SHP77 (cell line): ENCODE measurements at places on chromosomes 12 and 14.

DNA sequence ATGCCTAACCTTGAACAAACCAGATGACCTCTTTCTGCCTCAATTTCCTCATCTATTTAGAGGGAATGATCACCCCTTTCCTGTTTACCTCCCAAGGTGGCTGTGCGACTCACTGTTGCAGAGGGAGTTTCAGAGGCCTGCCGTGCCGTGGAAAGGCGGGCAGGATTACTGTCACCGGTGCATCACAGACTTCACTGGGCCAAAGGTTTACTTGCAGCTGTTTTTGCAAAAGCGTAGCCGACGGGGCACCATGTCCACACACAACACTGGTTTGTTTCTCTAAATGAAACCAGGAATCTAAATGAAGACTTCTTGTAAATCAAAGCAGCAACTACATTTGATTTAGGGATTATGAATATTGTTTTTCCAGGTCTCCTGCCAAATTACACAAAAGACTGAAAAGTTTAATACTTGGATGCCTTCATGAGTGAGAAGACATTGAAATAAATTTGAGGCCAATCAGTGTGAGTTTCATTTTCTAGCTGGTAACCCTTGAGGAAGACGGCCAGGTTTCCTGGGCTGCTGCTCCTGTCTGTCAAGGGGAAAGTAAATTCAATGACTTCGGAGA, 696.1 kb upstream of the TMEM132C start:
- no peak for DNase-seq

DNA sequence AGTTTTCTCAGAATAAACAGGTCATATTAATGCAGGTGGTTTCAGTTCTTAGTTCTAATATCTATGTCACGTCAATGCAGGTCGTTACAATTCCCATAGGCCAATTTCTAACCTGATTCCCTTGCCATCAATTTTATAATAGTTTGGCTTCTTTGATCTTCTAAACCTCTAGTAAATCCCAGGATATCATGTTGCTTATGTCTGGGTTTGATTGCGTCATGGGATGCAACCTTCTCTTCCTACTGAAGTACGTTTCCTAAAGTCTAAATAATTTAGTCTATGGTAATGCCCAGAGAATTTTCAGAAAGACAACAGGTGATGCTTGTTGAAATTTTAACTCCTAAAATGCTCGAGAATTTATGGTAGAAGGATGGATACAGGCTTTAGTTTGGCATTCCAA, 19.2 kb downstream of the TAS2R7 start:
- no peak for DNase-seq

DNA sequence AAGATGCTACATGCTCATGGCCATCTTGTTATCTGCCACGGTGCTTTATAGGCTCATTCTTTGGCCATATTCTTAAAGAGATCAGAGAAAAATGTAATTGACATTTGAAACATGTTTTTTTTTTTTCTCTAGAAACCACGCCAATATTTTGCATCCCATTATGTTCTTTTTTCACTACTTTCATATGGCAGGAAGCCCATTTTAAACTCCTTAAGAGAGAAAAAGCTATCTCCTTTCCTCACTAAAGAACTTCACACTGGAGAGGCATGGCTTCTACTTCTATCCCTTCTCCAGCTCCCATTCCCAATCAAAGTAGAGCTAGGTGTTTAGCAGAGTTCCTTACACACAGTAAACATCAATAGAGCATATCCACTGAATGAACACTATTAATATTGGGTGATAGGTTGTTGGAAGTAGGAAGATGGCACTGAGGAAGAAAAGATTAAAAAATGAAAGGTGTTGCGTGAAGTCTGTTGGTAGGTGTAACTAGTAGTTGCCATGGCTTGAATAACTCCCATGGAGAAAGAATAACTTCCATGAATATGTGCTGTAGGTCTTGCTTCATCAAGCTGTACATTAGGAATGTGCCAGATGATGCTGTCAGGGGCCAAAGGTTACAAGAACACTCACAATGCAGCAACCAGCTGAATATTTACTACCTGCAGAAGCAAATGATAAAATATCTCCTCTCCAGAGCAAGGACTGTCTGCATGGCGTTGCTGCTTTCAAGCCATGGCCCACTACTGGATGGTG, 178.8 kb downstream of the STXBP6 start:
- DNase-seq = no peak

GRCh38 chr12:60842181-60842580, 1246.4 kb downstream of the SLC16A7 start:
- DNase-seq = no peak

- no peak for DNase-seq
Measured at GRCh38 chr12:43795716-43796280, 10.3 kb downstream of the TWF1 start.

- peak; percentile 62 for DNase-seq
Measured at GRCh38 chr12:89706986-89707702, 1.5 kb downstream of the ATP2B1 start.

- no peak for DNase-seq
Measured at GRCh38 chr12:107660235-107660634, 25.4 kb upstream of the PWP1 start.

DNA sequence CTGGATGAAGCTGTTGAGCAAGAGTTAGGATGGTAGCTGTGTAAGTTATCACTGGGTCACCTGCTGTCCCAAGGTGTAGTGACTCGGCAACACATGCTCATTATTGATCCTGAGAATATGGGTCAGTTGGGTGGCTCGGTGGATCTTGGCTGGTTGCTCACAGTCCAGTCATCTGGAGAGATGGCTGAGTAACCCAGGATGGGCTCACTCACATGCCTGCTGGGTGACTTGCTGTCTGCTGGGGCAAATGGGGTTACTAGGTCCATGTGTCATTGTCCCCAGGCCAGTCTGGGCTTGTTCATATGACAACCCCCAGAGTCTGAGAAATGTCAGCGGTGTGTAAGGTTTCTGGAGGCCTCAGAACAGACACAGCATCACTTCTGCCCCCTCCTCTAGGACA, 69.5 kb downstream of the SLC15A4 start:
- no peak for DNase-seq

DNA sequence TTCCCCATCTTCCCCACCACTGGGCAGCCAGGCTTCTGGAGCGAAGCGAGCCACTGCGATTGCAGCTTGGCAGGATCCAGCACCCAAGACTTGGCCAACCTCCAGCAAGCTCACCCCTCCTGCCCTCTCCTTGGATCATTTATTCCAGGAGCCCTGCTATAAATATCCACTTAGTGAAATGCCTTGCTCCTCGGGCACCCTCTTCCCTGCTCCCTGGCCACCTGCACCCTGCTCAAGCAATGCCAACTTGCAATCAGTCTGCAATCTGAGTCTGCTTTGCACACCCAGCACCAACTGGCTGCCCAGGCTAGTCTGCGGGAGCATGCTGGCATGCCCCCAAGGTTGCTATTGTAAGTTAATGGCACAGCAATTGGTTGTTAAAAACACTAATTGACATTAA, 666.0 kb downstream of the MED13L start:
- DNase-seq = no peak

- peak; percentile 6 for DNase-seq
Measured at GRCh38 chr12:108193917-108194316, 64.8 kb downstream of the WSCD2 start.

DNA sequence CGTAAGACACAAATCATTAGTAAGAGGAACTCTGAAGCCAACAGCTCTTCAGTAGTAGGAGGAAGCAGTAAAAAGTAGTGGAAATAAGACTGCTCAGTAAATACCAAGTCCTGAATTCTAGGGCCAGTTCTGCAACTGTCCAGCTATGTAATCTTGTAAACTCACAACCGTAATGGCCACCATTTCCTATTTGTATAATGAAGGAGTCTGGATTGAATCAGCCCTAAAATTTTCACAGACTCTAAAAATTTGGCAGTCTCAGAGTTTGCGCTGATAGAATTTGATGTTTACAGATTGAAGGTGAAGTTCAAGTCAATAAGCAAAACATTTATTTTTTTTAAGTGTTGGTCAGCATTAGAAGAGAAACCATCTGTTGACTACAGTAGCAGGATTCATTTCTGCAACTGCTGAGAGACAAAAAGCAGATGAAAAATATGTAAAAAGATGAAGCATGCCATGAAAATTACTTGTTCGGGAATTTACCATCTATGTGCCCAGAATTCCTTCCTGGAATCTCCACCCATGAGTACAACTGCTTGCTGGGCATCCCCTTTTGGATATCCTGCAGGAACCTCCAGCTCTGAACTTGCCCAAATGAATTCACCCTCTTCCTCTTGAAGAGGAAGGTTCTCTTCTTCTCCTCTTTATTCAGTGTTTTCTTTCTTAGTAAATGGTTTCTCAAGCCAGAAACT, 47.5 kb downstream of the GALNT4 start:
- DNase-seq = no peak

- peak; percentile 62 for DNase-seq
Measured at GRCh38 chr14:95265106-95266094, 54.3 kb downstream of the CLMN start.

GRCh38 chr12:14157088-14157747, 175.8 kb upstream of the GRIN2B start:
- no peak for DNase-seq

DNA sequence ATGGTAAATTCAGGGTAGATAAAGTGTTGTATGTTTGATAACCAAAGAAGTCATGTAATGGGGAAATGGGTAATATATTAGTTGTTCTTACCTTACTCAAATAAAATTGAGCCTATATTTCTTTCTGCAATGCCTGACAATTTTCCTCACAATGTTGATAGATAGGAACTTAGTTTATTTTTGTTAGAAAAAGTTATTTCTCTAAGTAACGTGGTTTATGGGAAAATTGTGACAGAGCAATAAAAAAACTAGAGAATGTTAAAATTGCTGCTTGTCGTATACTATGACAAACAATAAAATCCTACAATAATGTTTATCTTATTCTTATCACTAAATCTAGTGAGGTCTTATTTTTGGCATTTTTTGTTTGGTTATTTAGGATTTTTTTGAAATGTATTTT, 534.1 kb downstream of the TMTC2 start:
- DNase-seq = no peak

DNA sequence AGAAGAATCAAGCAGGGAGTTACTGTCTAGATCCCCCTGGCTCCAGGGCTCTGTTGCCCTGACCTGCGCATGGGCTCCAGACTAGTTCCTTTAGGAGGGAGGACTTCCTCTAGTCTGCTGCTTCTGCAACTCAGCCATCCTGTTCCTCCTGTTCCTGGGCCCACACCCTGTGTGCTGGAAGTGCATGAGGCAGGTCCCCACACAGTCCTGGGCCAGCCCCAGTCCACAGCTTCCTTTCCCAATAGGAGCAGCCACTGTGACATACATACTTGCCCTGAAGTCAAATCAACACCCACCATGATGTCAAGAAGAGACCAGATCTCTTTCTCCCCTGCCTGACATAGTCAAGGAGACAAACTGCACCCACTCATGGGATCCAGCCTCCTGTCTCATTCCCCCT, 1.3 kb downstream of the SDR9C7 start:
- no peak for DNase-seq

DNA sequence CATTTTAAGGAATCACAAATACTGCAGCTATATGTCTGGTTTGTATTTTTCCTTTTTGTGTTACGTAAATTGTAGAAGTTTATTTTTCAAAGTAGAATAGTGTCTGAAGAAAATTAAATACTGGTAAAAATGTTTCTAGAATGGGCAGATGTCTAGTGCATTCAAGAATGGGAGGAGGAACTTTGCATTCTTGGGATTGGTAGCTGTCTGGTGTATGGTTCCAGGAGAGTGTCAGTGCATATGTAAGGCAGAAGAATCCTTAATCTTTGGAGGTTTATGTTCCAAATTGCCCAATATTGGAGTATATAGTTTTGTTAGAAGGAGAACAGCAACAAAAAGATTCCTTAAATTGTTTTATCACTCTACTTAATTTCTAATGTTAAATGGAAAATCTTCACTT, 13.5 kb downstream of the PAPOLA start:
- DNase-seq = no peak

DNA sequence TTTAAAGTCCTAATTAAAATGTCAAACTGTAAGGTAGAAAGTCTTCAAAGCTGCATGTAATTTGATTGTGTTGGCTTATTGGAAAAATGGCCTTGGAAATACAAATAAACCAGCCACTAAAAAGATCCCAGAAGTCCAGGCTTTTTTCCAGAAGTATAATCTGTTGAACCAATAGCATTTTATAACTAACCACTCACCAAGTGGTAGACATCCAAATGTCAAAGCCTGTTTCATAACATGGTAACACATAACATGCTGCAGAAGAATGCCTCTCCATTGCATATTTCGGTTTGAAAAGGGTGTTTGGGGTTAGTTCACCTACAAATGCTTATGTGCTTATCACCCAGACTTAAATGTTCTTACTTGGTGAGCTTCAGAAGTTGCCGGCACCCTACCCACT, 183.7 kb upstream of the DIO2 start:
- DNase-seq = no peak

DNA sequence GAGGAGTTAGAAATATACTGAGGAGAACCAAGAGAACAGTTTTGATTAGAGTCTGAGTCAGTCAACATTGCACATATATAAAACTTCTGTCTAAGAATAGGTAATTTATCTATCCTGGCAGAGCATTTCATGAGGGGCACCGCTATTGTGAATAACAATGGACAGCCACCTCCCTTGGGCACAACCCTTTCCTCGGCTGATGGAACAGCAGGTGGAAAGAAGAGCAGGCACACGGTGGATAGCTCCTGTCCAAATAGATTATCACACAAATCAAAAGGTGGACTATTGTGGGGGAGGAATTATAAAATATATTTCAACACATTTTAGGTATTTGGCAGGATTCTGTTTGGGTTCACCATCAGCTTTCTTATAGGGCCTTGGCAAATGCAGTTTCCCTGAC, 84.0 kb upstream of the PTPRB start:
- DNase-seq = no peak

DNA sequence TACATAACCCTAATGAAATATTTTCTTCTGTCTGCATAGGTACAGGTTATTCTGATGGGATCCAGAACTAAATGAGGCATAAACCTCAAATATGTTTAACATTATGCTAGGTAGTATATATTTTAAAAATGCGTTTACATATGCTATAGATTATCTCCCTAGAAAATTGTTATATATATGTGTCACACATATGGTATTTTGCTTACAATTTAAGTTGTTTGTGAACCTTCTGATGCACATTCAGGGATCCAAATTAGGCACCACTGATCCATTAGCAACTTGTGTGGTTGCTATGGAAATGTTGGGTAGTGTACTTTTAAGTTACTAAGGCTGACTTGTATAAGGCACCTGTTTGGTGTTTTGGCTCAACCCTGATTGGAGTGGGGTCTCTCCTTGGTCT, 456.7 kb downstream of the AEBP2 start:
- DNase-seq = no peak

DNA sequence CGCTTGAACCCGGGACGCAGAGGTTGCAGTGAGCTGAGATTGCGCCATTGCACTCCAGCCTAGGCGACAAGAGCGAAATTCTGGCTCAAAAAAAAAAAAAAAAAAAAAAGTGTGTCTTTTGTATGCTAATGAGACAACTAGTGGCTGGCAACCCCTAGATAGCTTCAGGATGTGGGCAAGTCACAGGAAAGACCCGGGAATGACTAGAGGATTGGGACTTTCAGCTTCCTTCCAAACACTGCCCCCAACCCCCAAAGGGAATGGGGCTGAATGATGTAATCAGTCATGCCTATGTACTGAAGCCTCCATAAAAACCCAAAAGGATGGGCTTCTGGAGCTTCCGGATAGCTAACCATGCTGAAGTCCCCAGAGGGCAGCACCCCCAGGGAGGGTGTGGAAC, 28.6 kb downstream of the USP44 start:
- no peak for DNase-seq

GRCh38 chr14:79920180-79920692, 291.1 kb downstream of the DIO2 start:
- DNase-seq = no peak

GRCh38 chr14:92493492-92493891, 20.1 kb upstream of the RIN3 start:
- DNase-seq = no peak
